ENCODE measurements at places on chromosomes 6 and 20. TPM values are rescaled to one million over a fixed set of nuclear protein-coding genes. Genes with fewer than 3 reads are reported as not detected.
A peak's percentile ranks its signal among the peaks of the same experiment; 100 is the strongest.

DNA sequence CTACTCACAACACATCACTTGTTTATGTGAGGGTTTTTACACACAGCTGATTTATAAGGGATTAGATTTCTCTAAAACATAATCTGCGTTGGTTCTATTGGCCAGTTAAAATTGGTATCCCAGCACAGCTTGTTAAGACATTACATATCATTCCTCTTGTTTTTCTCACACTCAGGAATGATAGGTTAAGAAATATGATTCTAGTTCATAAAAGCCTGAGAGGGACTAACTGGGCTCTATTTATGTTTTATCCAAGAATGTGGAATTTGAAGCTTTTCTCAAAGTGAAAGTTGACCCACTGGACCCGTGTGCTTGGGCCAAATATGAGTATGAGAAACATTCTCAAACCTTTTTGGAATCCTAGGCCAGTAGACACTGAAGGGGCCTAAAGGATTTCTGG lies 117.3 kb downstream of the TMEM170B start:
- no peak for DNase-seq

GRCh38 chr6:160430203-160430602 lies 82.0 kb downstream of the SLC22A3 start:
- DNase-seq, result no peak

DNA sequence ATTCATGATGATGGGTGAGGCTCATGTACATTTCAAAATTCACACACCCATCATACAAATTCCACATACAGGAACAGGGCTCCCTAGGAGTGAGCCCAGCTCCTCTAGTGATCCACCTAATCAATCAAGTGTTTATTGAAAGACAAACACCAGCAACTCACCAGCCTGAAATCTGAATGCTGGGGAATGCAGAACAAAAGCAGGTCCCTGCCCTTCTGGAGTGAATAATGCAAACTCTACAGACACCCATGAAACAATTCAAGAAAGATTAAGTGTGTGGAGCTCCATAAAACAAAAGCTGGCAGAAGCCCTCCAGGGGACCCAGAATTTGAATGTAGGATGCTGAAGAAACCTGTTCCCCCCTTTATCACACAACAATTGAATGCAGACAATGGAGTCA lies 396.7 kb upstream of the JARID2 start:
- DNase-seq, result no peak

- no peak for DNase-seq
Measured at GRCh38 chr6:143545976-143546547, 34.5 kb upstream of the FUCA2 start.

GRCh38 chr6:89693207-89693606 lies 54.7 kb upstream of the LYRM2 start:
- no peak for DNase-seq

GRCh38 chr6:15493437-15494168 lies 169.2 kb downstream of the DTNBP1 start:
- no peak for DNase-seq

GRCh38 chr6:165939601-165940290 lies 227.9 kb downstream of the TBXT start:
- no peak for DNase-seq

DNA sequence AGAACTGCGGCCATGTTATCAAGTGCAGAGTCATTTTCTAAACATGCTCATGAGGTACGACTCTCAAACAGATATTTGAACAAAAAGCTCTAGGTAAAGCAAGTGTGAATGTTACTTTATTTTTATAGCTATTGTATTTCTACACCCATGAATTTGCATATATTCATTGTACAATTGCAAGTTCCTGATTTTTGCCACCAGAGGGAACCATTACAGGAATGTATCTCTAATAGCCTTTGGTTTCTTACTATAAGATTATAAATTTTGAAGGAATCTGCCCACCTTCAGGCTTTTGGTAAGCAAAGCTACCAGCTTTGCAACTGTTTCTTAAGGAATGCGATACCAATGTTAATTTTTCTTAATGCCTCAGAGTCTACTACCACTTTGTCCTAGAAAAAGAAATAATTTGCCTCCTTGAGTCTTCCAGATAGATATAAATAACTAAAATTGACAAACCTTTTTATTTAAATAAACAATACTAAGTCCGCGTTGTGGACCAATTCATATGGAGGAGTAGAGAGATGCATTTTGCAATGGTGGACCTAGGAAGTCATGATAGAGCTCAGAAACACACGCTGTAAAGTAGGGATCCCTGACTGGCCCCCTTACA lies 125.4 kb upstream of the SAMD5 start:
- peak; percentile 4 for DNase-seq

- DNase-seq, result no peak
Measured at GRCh38 chr20:20317621-20318364, 50.1 kb upstream of the INSM1 start.

DNA sequence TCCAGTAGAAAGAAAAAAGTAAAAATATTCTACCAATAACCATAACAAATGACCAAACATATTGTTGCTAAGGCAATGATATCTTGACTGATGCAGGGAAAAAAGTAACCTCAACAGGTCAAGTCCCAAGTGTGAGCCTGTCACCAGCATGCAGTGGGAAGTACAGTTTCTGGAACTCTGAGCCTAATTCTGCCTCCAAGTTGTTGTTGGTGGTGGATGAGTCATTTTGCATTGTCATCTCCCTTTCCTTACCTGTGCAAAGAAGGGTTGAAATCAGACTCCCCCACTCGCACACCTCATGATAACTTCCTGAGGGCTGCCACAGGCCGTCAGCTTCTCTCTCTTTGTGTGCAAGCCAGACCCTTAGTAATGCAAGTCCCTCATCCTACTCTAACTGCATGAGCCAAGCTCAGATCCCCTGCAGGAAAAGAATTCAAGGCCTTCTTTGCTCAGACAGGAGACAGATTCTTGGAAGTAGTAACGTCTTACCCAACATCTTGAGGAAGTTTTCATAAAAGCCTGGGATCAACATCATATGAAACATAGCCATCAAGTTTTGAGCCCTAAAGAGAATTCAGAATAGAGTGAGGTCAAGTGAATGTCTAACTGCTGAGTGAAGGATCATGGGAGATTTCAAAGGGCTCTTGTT lies 207.6 kb upstream of the FOXA2 start:
- DNase-seq, result no peak

DNA sequence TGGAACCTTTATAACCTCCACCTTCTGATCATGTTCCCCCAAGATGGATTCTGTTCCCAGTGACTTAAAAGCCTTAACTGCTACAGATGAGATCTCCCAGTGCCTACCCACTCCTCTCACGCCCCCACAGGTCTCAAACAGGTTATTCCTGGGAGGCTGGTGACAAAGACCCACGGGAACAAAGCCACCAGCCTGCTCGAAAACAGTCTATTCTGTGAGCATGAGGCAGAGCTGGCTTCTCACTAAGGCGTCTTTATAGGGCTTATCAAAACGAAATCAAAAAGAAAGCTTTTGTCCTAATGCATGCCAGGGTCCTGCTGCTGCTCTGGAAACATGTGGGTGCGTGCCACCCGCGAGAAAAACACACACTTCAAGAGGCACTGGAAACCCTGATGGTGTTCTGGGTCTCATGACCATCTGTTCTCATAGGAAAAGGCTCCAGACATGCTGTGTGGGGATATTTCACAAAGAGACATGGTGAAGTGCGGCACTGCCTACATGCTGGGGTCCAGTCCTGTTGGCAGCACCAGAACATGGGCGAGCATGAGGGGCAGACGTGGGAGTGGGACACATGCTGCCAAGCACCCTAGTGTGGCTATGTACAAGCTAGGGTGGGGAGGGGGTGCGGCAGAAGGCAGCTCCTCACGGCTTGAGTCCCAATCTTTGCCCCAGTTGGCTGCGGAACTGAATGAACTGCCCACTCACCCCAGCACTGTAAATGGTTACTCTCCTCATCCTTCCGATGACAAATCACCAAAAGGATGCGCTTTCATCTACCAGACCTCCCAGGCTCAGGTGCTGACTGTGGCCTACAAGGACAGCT lies 2.1 kb downstream of the FKBP1A start:
- DNase-seq, result no peak

GRCh38 chr6:30150671-30151395 lies 10.2 kb downstream of the TRIM10 start:
- no peak for DNase-seq

DNA sequence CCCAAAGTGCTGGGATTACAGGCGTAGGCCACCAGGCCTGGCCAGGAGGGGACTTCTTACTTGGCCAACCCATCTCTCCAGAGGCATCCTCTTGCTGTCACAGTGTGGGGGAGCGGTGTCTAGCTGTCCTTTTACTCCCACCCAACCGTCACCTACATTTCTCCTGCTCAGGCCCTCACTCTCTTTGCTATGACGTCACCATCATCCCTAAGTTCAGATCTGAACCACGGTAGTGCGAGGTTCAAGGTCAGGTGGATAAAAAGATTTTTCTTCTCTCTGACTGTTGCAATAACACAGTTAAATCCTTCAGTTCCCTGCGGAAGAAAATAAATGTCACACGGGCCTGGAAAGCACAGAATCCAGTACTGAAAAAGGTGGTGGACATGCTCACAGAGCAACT lies 7.3 kb upstream of the RAET1L start:
- DNase-seq, result no peak

DNA sequence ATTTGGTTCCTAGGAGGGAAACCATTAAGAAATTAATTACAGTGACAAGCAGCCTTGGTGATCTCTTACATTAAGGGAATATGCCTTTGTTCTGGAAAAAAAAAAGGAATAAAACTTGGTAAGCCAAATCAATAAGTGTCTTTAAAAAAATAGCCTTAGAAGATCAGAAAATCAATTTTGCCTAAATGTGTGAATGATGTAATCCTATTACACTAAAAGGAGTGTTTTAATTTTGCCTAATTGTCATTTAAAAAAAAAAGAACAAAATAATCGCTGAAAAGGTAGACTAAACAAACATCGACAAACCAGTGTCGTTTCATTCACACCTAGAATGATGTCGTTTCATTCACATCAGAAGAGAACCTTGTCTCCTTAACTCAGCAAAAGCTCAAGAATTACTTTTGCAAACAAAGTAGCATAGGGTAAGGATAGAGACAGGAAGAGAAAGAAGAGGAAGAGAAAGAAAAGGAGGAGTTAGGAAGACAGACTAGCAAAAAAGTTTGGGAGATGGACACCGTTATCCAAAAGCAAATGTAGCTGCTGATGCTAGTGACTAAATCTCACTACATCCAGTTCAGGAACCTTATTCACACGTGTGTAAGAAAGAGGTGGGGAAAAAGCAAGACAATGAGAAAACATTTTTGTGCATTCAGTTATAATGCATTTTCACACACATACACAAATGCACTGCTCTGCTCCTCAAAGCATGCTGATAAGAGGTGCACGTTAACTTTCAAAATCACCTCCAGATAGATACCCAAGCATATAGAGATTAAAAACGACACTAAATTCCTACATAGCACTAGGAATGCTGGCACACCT lies 60.6 kb downstream of the HIVEP2 start:
- DNase-seq, result no peak

DNA sequence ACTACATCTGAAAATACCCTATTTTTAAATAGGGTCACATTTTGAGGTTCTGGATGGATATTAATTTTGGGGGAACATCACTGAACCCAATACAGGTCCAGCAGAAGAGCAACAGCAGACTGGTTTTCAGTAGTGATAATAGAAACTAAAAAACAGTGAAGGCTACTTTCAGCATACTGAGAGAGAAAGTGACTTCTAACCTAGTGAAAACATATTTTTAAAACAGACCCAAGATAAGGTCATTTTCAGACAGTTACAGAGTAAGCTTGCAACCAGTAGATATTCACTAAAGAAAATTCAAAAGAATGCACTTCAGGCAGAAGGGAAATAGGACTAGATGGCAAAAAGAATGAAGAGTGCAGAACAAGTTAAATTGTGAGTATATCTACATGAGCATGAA lies 42.0 kb upstream of the TMEM244 start:
- DNase-seq, result no peak

- DNase-seq, result no peak
Measured at GRCh38 chr6:47114460-47114859, 72.3 kb upstream of the ADGRF1 start.

- DNase-seq, result no peak
Measured at GRCh38 chr6:46329568-46329967, 158.8 kb upstream of the ENPP5 start.

- no peak for DNase-seq
Measured at GRCh38 chr20:1998715-1999114, 4.9 kb upstream of the PDYN start.

GRCh38 chr6:30813631-30814145 lies 69.3 kb upstream of the IER3 start:
- no peak for DNase-seq

DNA sequence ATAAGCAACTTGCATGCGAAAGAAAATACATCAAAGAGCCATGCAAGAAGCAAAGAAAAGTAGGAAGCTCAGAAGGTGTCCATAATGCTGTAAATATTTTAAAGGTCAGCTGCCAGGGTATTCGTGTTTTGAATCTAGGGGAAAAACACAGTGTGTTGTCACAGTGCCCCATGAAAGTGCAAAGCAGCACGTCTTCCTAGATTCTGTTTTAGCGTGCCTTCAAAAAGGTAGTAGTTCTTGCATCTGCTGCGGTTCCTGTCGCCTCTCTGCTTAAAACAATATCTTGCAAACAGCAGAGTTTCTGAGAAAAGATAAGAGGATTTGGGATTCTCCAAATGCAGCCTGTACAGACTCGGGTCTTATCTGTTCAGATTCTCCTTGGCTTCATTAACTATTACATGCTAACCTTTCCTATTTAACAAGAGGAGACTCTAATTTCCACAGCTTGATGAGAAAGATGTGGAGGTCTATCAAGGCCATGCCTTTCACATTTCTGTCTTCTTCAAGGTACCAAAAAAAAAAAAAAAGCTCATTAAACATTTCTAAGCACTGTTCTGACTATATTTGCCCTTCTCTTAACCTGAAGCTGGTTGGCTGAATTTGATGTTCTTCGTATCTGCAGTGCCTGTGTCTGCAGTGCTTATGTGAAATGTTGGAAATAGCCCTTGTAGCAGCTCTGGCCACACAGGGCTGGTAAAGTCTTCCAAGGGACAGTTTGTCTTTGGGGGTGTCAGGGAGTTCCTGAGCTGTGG lies 297.5 kb downstream of the ADGB start:
- DNase-seq, result no peak

DNA sequence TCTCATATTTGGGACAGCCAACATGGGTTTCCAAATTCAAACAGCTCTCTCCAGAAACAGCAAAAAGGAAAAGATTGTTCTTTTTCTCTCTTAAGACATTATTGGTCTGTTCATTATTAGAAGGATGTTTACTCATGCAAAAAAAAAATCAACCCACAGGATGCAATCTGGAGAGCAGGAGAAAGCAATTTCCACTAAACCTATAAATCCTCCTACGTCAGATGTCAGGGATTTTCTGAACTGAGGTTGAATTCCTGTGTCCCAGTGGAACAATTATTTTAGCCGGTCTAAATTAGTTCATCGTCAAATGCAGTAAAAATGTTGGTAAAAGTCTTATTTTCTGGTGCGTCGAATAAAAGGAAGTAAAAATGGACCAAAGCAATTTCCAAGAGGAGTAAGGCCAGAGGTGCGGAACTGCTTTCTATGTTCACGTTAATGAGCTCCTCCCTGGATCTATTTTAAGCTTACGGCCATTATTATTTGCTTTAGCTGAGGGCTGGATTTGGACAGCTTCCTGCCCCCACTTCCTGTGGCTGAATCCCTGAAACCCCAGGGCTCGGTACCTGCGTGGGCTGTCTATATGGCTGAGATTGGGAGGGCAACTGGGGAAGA lies at the start of gene GABRR1:
TSS of gene GABRR1 (minus strand) at position 60 of the 612 bp plus-strand sequence. CDS start at position 24, 36 bp downstream.
- DNase-seq, result no peak

Gene MEI4
- not detected for total RNA-seq

Gene DDAH2
- 101 TPM for total RNA-seq

Gene NKX2-2
- total RNA-seq, result 0.56 TPM

Gene MATN4
- not detected for total RNA-seq

Gene CLPSL2
- not detected for total RNA-seq

Gene LST1
- total RNA-seq, result not detected

Gene MKKS
- 14.1 TPM for total RNA-seq

Gene SIRPB2
- total RNA-seq, result not detected

Gene ANKEF1
- total RNA-seq, result 4.4 TPM

Gene FAM217A
- total RNA-seq, result not detected
